ENCODE measurements at places on chromosomes 2 and 18.

- DNase-seq, result no peak
Measured at GRCh38 chr2:170344663-170345346, 166.9 kb downstream of the MYO3B start.

- DNase-seq, result peak; percentile 65
Measured at GRCh38 chr18:43587538-43588153, 310.4 kb upstream of the SYT4 start.

GRCh38 chr18:6886797-6887330 is 157.3 kb downstream of the ARHGAP28 start:
- DNase-seq, result no peak

DNA sequence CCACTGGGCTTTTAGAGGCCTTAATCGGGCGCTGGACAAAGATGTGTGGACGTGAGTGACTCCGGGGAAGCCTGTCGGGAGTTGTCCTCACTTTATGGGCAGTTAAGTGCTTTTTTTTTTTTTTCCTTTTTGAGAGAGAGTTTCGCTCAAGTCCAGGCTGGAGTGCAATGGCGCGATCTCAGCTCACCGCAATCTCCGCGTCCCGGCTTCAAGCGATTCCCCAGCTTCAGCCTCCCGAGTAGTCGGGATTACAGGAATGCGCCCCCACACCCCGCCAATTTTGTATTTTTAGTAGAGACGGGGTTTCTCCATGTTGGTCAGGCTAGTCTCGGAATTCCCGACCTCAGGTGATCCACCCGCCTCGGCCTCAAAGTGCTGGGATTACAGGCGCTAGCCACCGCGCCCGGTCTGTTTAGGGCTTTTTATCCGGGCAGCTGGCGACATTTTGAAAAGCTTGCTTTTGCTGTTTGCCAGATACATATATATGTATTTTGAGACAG is 1.5 kb downstream of the MSH6 start:
- no peak for DNase-seq

GRCh38 chr2:168107322-168107721 is 140.1 kb downstream of the STK39 start:
- no peak for DNase-seq

GRCh38 chr2:46337208-46337994 is 40.2 kb downstream of the EPAS1 start:
- no peak for DNase-seq

- no peak for DNase-seq
Measured at GRCh38 chr2:233209117-233209532, 42.3 kb upstream of the ATG16L1 start.

GRCh38 chr2:58669998-58670397 is 428.9 kb upstream of the FANCL start:
- DNase-seq, result no peak

- no peak for DNase-seq
Measured at GRCh38 chr2:96151595-96152303, 6.5 kb upstream of the DUSP2 start.

DNA sequence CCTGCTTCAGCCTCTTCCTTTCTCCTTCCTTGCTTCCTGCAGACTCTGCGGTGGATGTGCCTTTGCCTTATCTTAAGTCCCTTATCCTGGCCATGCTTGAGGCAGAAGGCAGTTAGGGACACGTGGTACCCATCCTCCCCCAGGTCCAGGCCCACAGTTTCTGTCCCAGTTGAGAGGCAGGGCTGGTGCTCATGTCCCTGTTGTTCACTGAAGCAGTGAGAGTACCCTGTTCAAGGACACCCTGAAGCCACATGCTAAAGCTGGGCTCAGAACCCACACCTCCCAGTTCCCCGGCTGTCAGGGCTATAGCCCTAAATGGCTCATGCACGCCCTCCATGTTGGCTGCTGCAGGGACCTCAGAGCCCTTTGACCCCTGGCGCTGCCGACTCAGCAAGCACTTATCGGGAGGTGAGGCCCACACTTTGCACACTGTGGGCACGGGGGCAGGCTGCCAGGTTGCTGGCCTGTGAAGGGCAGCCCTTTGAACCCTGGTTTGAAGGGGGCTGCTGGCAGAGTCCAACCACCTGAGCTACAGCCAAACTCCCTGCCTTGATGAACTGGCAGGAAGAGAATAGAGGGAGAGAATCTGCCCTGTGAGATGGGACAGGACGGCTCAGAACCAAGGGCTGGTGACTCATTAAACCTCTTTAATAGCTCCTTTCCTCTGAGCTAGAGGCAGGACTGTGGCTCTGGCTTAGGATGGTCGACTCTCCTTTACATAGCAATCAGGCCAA is 6.3 kb downstream of the KHK start:
- no peak for DNase-seq

GRCh38 chr18:14945984-14946383 is 198.0 kb downstream of the ANKRD30B start:
- no peak for DNase-seq

- DNase-seq, result peak; percentile 17
Measured at GRCh38 chr2:189500456-189501160, 59.3 kb downstream of the WDR75 start.

- DNase-seq, result no peak
Measured at GRCh38 chr2:196066291-196067087, 2.1 kb downstream of the DNAH7 start.

GRCh38 chr2:25576596-25576995 is 96.8 kb downstream of the DTNB start:
- no peak for DNase-seq

DNA sequence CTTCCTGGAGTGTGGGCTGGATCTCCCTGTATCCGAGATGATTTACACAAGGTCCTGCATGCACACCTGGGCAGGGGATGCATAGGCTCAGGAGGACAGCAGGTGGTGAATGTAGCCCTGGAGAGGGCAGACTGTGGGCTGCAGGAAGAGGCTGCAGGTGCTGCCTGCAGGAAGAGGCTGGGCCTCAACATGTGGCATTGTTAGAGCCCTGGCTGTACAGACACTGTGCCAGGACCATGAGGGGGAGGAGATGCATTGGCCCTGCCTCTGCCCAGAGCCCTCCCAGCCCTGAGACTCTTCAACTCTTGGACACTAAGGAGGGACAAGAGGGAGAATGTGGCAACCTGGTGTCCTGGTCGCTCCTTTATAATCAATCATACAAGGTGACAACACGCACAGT is 392.8 kb downstream of the TNS1 start:
- DNase-seq, result no peak

GRCh38 chr2:135473567-135473966 is 57.5 kb downstream of the ZRANB3 start:
- DNase-seq, result no peak

DNA sequence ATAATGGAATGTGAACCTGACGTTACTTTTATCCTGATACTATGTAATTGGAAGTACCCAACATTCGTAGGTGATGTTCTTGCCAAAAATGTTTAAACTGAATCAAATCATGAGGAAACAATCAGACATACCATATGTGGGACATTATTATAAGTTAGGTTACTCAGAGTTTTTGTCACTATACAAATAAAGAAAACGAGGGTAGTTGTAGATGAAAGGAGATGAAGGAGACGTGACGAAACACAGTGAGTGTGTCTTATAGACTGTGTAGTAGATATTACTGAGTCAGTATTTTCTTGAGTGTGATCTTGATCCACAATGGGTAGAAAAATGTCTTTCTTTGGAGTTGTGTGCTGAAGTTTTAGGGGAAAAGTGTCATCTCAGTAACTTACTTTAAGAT is 176.8 kb downstream of the ZNF407 start:
- DNase-seq, result no peak

GRCh38 chr2:215773728-215774127 is 239.6 kb downstream of the MREG start:
- no peak for DNase-seq

- no peak for DNase-seq
Measured at GRCh38 chr2:43018179-43019024, 208.0 kb downstream of the ZFP36L2 start.

DNA sequence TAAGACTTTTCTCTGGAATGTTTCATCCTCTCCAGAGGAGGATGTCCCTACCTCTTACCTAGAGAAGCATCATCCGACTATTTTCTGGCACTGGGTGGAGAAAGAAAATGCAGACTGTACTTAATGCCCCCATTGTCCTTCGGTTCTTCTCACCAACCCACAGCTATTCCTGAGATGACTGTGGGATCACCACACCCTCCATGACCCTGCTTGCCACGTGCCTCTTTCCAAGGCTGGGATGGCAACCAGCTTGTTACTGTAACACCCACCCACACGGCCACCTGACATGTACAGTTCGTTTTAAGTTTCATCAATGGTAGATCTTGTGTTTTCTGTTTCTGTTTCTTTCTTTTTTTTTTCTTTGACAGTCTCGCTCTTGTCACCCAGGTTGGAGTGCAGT is 365.2 kb downstream of the FBXO15 start:
- no peak for DNase-seq

GRCh38 chr18:2994603-2995432 is 18.1 kb downstream of the LPIN2 start:
- no peak for DNase-seq

GRCh38 chr2:105917226-105917625 is 172.5 kb downstream of the NCK2 start:
- DNase-seq, result no peak

DNA sequence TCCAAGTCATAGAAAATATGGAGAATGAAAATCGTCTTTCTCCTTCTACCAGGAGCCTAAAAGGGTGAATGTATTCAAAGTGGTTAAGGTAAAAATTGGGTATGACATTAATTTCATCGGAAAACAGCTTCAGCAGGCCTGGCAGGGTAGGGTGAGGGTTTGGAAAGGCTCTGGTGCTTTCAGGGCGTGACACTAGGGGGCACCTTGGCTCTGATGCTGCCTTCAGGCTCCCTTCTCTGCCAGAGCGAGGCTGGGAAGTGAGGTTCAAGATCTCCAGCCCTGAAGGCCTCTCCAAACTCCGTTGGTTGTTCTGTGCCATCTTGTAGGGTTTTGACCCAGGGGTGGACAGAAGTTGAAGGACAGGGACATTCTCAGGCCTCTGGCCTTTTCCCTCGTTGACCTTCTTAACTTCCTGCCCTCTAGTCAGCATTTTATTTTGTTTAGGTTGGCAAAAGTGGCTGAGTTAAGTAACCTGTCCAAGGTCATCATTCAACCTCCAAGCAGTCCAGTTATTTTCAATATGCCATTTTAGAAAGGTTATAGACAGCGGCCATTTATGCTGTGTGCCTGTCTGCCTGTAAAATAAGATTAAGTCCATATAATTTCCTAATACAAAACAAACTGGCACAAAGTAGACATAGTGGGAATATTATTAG is 40.3 kb downstream of the EML6 start:
- no peak for DNase-seq

DNA sequence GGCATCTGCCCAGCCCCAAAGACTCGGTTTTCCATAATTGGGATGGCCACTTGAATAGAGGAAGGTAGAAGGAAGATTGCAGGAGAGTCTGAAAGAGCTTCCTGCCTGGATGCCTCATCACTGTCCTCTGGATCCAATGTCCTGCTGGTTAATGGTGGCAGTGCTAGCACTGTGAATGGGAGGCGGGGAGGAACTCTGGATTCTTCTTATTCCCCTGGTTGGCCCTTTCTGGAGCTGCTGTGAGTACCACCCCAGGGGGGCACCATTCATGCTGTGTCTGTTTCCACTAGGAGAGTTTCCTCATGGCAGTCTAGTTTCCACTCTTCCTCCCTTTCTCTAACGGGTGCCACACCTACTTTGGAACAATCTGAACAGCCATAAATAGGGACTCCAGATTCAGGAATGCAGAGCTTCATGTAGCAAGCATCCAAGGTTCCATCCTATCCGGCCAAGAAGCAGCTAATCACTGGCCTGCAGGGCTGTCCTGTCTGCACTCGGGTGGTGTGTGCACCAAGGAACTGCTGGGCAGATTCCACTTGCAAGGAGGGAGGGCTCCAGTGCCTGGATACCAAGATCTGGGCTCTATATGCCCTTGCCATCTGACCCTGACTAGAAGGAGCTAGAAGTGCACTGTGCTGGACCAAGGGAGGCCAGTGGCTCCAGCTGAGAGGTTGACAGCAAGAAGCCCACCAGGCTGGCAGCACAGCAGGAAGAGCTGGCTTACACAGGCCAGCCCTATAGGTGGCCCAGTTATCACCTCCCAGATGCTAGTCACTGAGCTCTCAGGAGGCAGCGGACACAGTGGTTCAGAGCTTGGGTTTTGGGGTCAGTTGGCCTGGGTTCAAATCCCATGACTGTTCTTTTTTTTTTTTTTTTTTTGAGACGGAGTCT is 4.6 kb upstream of the ATOH8 start:
- no peak for DNase-seq

Data from NCI-H1417 treated with DMSO at 0.1 percent for 48 hours (cell line).